ENCODE measurements at places on chromosomes 5 and 9.
A peak's percentile ranks its signal among the peaks of the same experiment; 100 is the strongest.

DNA sequence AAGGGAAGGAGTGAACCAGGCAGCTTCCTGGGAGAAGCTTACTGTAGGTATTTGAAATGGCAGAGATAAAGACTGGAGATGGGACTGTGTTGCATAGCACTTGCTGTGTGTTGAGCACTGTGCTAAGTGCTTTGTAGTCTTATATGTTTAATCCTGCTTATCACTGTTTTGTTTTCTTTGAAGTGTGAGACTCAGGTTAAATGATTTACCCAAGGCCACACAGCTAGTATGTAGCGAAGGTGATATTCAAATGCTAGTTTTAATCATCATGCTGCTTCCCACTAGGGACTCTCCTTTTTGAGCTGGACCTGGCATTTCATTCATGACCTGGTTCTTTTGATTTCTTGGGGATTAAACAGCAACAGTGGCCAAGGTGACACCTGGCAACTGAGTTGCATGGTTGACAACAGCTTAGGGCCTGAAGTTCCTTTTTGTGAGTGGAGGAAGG, 35.3 kb upstream of the SPRY4 start:
- no peak for DNase-seq

DNA sequence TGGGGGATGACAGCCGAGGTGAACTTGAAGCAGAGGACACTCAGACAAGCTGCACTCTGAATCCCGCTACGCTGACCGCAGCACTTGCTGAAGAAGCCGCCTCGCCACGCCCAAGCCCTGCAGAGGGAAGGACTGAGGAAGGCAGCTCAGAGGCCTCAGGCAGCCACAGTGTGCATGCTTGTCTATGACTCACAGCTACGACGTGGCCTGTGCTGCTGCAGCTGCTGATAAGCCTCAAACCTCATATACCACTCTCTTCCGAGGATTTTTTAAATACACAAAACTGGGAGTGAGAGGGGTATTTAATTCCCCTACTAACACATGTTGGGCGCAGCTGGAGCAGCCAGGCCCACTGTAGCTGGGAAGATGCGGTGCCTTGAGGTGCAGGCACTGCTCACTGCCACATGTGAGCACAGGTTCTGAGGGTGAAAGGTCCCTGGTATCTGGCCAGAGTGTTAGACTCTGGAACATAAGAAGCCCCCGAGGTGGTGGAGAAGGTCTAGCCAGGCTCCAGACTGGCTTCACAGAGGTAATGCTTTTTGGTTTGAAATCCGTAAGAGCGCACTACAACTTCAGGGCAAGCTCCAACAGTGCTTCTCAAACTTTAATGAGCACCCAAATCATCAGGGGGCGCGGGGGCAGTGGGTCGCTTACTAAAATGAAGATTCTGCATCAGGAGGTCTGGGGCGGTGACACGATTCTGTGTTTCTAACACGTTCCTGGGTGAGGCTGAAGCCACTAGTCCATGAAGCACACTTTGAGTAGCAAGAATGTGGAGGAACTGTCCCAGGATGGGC, 196.8 kb downstream of the AUH start:
- DNase-seq = peak; percentile 44

DNA sequence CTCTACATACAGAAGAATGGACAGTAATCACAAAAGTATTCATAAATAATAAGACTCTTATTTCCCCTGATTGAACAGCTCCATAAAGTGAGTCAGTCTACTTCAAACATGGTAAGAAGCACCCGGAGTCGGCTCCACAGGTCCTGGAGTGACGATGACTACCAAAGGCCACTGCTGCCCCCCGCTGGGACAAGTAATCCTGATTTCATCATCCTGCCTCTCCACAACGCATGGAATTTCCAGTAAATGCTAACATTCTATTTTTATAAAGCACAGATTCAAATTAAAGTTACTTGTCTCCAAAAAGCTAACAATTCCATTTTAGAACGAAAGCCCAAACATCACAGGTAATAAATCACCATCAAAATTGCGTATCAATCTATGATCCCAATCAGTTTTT, 16.2 kb downstream of the ATPSCKMT start:
- DNase-seq = no peak

- peak; percentile 14 for DNase-seq
Observed at GRCh38 chr9:131361202-131361833, 32.6 kb upstream of the PRRC2B start.

DNA sequence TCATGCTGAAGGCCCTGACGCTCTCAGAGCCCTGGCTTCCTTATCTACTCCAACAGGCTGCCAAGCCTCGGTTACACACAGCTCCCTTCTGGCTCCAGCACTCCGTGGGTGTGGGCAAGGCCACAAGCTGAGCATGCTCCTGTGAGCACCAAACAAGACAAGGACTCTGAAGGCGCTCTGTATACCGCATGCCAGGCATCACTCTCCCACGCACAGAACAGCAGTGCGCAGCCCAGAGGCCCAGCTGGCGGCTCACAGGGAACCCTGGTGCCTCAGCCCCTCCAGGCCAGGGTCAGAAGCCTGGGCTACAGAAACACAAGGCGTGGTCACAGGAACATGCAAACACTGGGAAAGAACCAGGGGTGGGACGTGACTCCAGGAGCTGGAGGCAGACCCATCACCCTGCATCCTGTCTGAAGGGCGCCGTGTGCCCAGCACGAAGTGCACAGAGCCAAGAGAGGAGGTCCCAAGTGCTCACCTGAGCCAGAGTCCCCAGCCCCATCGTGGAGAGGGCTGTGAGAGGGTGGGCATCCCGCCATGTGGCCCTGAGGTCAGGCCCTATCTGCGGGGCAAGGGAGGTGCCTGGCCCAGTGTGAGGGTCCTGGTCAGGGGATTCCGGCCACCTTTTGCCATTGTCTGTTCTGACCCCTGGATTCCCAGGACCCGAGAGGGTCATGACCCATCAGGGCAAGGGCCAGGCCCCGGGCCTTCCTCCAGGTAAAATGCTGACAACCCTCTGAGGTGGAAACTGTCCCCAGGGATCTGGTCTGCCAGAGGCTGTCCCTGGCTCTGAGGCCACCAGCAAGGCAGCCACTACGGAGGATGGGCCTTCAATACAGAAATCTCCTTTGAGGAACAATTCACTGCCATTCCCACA, 54.7 kb downstream of the COL23A1 start:
- no peak for DNase-seq

DNA sequence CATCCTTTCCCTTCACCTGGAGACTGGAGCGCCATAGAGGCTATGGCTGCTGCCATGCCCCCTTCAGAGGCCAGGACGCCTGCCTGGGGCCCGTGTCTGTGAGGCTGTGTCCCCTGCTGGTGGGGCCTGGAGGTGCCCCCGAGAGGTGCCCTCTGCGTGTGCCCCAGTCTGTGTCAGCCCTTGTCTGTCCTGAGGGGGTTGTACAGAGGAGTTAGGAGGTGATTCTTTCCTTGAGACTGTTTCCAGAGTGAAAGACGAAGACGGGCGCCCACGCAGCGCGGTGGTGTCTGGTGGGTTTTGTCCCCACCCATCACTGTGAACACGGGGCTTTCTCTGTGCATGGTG, 24.6 kb downstream of the TRAF2 start:
- no peak for DNase-seq

- DNase-seq = no peak
Observed at GRCh38 chr5:179778591-179778990, 15.2 kb upstream of the LTC4S start.

DNA sequence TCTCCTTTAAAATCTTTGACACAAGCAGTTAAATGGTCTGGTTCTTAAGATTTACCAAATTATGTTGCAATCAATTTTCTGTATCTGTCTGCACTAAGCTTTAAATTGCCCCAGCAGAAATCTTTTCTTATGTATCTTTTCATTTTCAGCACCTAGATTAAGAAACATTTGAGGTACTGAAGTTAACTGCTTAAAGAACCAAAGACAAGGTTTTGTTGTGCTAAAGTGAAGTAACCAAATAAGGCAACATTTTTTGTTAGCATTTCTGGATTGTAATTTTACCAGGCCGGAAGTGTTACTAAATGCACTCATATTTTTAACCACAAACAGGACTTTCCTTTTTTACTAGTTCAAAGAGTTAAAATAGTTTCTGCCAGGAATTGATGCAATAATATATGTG, 24.1 kb upstream of the MTAP start:
- no peak for DNase-seq

DNA sequence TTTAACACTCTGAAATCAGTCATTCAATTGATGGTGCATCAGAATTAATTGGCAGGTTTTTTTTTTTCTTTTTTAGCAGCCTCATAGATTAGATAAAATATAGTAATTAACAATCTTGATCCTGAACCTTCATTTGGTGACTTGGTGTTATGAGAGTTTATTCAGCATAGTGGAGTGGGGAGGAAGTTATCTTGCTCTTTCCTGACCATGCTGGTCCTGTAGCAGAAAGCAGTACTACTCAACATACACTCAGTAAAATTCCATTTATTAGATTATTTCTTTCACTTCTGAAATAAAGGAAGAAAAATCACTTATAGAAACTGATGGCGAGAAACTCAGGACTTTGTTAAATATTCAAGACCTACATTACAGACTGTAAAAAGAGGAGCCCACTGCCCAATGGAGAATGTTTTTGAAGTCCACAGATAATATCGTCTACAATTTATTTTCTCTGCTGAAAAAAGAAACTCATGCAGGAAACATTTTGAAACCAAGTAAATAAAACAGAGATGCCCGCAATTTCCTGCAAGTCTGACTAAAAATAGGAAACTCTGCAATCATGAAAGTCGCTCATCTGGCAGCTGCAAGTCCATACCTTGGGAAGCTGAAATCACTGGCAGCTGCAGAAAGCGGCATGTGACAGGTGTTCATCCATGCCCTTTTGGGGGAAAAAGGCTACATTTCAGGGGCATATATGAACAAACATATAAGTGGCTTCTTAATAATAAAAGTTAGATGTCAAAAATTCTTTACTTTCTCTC, 233.2 kb upstream of the RFX3 start:
- DNase-seq = no peak

DNA sequence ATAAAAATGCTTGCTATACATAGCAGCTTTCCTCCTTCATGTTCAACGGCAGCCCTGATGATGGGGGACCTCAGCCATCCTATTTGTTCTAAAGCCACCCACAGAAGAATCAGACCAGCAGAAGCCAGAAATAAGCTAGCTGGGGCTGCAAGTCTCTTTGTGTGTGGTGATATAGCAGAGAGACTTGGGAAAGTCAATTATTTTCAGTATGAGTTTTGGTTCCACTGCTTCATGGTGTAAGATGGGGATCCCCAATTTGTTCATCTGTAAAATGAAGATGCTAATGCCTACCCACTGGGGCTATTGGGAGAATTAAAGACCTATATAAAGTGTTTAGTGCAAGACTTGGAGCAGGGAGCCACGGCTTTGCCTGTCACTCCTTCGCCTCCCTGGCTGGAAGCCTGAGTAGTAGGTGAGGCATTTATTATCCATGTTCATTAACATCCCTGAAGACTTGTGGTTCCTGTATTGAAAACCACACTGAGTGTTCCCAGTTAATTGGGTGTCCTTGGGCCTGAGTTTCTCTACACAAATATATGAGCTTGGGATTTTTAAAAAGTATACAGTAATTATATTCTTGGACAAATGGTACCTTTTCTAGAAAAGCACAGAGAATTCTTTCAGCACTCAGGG, 210.1 kb upstream of the SLC24A2 start:
- DNase-seq = no peak
